Stomach (tissue), 19 donors: ENCODE measurements at places on chromosomes 2 and 18. TPM values are rescaled to one million over a fixed set of nuclear protein-coding genes. Genes with fewer than 3 reads are reported as not detected.

DNA sequence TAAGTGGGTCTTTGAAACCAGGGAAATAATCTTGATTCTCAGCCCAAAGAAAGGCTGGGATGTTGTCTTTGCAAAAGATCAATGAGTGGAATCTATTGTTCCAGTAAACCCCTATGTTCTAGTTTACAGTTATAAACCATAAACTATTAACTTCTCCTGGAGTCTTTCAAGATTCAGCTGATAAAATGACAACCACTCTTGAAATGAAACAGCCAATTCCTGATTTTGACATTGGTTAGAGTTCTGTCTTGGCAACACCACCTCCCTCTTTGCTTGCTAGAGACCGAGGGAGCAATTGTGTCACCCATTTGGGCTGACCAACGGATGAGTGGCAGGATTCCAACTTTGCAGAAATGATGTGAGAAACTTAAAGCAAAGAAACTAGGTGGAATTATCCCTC, 746.9 kb downstream of the SLC4A3 start:
- no peak overlapping the region for H3K4me3 ChIP-seq
- no peak overlapping the region for H3K27ac ChIP-seq
- no peaks in the 10 kb centered on the region for H3K36me3 ChIP-seq
- H3K4me1 ChIP-seq = no peaks in the 10 kb centered on the region
- no peaks in the 10 kb centered on the region for H3K27me3 ChIP-seq

GRCh38 chr18:8279781-8280330, 329.4 kb upstream of the RAB12 start:
- no peaks in the 10 kb centered on the region for H3K36me3 ChIP-seq
- no peak for DNase-seq
- H3K4me3 ChIP-seq = no peak overlapping the region
- H3K4me1 ChIP-seq = peaks cover 7% of the 10 kb centered on the region

AKAIN1 gene
- total RNA-seq = not detected

DNA sequence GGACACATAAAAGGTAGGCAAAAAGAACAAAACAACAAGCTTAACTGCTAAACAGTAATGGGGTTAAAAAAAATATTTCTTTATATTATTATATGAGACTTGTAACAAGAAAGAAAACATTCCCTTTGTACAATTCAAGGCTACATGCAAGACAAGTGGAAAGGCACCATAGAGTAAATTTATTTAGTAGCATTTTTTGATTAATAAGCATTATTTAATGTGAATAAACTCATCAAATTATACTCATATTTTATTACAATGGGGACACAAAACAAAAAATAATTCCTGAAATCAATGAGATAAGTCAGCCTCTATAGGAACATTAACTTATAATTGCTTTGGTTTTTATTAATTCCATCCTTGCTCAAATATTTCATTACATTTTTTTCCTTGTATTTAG, 809.2 kb downstream of the ERBB4 start:
- H3K4me1 ChIP-seq = no peaks in the 10 kb centered on the region
- H3K27ac ChIP-seq = no peak overlapping the region
- DNase-seq = no peak
- H3K36me3 ChIP-seq = no peaks in the 10 kb centered on the region
- H3K4me3 ChIP-seq = no peak overlapping the region
- no peaks in the 10 kb centered on the region for H3K27me3 ChIP-seq

DNA sequence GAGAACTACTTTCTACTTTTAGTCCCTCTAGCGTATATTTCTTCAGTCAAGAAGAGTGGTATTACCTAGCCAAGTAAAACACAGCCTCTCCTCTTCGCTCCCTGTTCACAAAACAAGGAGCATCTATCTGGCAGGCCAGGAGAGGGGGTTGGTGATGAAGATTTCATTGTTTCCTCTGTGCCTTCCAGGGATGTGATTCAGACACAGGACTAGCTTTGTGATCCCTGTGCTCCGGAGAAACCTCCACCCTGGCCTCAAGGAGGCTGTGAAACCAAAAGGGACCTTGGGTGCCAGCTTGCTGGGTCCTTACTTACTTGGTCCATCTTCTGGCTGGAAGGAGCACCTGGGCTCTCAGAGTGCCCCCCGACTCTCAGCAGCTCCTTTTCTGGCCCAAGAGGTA, 5.7 kb downstream of the RHOB start:
- no peaks in the 10 kb centered on the region for H3K27me3 ChIP-seq
- H3K4me3 ChIP-seq = no peak overlapping the region
- H3K27ac ChIP-seq = no peak overlapping the region
- peaks cover 29% of the 10 kb centered on the region for H3K4me1 ChIP-seq
- DNase-seq = peak; percentile 27

DNA sequence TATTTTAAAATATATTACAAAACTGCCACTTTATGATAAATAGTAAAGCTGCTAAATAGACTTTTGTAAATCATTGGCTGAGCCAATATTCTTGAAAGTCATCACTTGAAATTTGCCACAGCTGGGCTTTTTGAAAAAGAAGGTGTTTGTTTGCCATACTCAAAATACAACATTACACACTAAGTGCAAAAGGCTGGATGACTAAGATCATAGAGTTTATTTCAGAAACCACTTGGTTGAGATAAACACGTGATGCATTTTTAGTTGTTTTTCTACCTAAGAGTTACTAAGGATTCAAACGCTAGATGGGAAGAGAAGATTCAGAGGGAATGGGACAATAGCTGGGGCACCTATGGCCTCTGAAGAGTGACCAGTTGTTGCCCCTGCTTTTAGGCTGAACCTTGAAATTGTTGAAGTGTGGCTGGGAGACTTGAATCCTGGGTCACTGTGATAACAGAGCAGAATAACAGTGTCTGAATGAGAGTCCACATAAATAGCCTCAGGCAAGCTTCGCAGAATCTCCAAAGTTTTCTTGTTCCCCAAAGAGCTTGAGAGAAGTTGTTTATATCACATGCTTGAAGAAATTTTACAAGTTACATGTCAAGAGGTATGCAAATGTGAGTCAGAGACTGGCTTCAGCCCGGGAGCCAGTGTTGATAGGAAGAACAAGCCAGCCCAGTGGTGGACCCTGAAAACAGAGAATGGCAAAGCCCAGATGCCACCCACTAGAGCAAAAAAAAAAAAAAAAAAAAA, 409.8 kb downstream of the GPD2 start:
- no peak overlapping the region for H3K27ac ChIP-seq
- no peak for DNase-seq
- no peak overlapping the region for H3K4me3 ChIP-seq
- H3K4me1 ChIP-seq = no peaks in the 10 kb centered on the region
- H3K36me3 ChIP-seq = no peaks in the 10 kb centered on the region

GRCh38 chr18:72555968-72556367, 11.8 kb upstream of the CBLN2 start:
- no peak overlapping the region for H3K4me3 ChIP-seq
- H3K36me3 ChIP-seq = no peaks in the 10 kb centered on the region
- no peak overlapping the region for H3K27ac ChIP-seq
- DNase-seq = no peak
- no peaks in the 10 kb centered on the region for H3K27me3 ChIP-seq
